ENCODE measurements at places on chromosomes 2 and 18. TPM values are rescaled to one million over a fixed set of nuclear protein-coding genes. Genes with fewer than 3 reads are reported as not detected.

The PREB gene
- total RNA-seq = 56.7 TPM

The HOXD8 gene
- total RNA-seq = not detected

The DSC1 gene
- total RNA-seq = not detected

The ALK gene
- 0.11 TPM for total RNA-seq

The TUBA4B gene
- total RNA-seq = not detected

The CCDC178 gene
- not detected for total RNA-seq

The TTN gene
- 4.7 TPM for total RNA-seq

The ACMSD gene
- not detected for total RNA-seq

The CHST9 gene
- 16.8 TPM for total RNA-seq

The CRYGC gene
- not detected for total RNA-seq

The TXNL1 gene
- 72.8 TPM for total RNA-seq

The PLGLB2 gene
- total RNA-seq = 0.15 TPM

The SERPINB3 gene
- 0.11 TPM for total RNA-seq

The FAP gene
- not detected for total RNA-seq

The TMEM247 gene
- total RNA-seq = not detected

The NGEF gene
- total RNA-seq = 5.4 TPM

DNA sequence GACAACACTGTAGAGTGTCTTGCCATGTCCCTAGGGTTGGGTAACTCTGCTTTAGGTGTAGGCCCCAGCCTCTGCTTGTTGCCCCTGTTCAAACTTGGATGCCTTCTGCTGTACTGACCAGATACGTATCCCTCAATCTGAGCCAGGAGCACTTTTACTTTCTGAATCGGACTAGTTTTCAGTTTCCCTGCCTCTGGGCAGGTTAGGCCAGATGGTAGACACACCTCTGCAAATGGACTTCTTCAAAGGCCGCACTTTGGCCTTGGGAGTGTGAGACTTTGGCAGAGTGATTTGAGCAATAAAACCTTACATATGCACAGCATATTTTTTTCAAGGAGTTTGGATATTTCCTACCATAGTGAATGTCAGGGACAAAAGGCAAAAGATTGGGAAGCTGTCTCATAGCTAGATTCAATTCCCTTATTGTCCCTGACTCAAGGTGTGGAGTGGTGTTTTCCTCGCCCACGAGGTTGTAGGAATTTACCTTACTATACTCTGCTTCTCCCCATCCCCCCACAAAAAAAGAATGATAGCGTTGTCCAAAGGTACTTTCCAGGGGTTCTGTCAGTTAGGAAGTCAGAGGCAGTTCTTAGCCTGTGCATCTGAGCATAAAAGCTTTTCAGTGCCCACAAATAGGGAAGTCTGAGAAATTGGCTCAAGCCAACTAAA, 15.3 kb upstream of the PARD3B start:
- no peak for DNase-seq

- DNase-seq = no peak
Observed at GRCh38 chr18:31657823-31658669, 26.3 kb downstream of the B4GALT6 start.

DNA sequence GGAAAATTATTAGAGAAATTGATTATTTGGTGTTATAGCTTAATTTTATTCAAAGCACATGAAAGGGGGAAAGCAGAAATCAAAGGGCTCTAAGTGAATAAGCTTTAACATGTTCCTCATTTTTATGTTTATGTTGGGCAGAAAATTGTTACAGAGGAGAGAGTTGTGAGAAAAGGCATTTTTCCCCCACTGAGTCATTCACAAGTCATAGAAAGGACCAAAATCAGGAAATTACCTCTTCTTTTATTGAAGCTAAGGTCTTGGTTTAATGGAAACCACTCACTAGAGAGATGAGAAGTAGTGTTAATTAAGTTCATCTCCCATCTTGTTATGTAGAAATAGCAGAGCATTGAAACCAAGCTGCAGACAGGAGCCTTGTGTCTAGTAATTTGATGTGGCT, 175.3 kb upstream of the THUMPD2 start:
- DNase-seq = no peak

DNA sequence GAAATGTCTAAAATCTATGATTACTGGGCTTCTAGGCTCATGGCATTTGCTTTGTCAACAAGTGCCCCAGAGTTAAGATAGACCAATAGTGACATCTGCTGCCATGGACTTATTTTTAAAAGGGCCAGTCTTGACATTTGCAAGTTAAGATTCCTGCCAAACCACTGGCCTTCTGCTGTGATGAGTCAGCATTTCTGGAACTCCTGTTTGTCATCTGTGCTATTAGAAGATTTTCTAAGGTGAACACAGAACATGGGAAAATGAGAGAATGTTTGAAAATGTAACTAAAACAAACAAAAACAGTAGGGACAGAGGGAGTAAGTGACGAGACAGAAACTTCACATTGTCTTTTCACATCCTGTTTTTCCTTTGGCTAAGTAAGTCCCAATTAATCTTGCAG, 93.7 kb upstream of the WDR75 start:
- no peak for DNase-seq

GRCh38 chr2:146503366-146503765, 1341.5 kb upstream of the ACVR2A start:
- no peak for DNase-seq

GRCh38 chr2:199984755-199985154, 29.4 kb downstream of the MAIP1 start:
- DNase-seq = no peak

GRCh38 chr18:29871246-29871645, 1171.3 kb downstream of the DSC3 start:
- no peak for DNase-seq

DNA sequence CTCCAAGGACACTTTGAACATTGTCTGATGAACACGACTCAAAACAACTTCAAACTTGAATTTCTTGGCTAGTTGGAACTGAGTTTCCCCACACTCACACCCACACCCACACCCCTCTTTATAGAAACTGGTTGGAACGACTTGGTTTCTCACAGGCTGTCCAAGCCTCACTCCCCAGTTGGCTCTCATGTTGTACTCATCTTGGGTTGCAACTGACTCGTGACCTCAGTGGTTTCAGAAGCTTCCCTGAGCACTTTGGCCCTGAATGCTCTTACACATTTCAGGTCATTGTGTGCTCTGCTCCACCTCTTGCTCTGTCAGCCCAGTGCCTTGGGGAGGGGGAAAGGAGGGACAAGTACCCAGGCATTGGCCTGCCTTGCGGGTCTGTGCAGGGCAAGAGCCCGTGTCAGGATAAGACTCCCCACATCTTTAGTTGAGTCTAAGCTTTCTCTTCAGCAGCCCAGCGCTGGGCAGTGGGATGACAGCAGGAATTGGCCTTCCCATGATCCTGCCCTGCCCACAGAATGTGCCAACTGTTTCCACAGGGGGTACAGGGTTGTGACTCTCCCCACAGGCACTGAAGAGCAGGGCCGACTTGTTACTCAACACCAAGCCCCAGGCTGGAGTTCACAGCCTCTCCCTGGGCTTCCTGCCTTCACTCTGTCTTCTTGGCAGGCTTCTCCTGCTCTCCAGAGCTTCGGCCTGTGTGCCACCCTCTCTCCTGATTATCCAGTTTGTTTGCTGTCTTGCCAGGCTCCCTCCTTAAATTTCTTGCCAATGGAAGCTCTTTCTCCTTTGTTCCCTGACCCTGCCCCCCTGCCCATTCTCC, 104.6 kb downstream of the RTN4 start:
- DNase-seq = no peak

DNA sequence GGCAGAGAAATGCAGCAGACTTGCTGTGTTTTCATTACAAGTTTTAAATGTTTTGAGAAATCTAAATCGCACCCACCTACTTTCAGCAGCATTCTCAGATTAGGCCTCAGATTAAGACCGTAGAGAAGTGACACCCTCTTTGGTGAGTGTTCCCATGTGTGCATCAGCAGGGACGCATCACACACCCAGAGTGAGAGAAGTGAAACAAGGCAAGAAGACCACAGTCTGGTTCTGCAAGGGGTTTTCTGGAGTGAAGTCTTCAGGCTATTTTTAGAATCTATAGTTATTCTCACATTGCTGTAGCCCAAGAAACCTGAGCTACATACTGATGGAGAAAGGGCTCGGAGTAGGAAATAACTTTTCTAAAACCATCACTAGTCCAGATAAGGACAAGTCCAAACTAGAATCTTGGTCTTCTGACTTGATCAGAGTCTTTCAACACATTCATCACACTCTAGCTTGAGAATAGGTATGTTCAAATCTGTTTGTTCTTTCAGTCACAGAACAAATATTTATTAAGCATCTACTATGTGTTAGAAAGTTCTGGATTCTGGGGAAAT, 1216.6 kb upstream of the PIK3C3 start:
- DNase-seq = no peak

- no peak for DNase-seq
Observed at GRCh38 chr2:50143822-50144575, 887.9 kb downstream of the NRXN1 start.

DNA sequence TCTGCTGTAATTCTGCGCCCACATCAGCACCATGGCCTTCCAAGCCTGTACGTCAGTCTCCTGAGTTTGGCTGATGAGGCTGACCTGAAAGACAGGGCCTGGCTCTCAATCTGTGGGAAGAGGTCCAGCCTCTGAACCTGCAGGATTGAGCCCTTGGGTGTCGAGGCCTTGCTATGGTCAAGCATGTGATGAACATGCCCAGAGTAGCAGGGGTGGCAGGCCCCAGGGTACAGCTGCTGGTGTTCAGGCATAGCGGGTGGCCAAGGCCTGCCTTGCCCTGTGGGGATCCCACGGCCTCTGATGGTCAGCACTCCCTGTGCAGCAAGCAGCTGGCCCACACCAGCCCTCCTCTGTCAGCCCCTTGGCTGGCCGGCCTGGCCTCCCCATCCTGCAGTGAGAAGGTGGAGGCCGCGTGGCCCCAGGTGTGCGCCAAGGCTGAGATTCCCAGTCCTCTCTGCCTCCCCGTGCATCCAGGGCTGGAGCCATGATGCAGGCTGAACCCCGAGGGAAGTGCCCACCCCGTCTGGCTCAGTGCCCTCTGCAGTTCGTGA, 298.4 kb downstream of the NDUFA10 start:
- DNase-seq = no peak

GRCh38 chr2:75707901-75708300, 2.8 kb downstream of the GCFC2 start:
- DNase-seq = no peak

DNA sequence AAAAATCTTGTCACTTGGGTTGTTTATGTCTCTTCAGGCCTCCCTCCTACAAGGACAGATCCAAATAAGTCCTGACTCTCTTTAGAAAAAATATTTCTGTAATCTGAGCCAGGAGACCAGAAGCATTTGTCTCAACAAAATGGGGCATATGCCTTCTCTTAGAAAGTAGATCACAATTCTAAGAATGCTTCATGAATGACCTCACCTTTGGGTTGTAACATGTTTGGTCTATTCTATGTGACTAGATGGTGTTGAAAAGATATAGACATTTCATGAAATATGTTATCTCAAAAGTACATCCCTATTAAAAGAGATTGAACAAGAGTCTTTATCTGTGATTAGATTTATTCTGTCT, 159.0 kb upstream of the SETBP1 start:
- no peak for DNase-seq

- no peak for DNase-seq
Observed at GRCh38 chr2:105755895-105756294, 11.2 kb downstream of the NCK2 start.

GRCh38 chr18:23596183-23596582, 9.9 kb upstream of the NPC1 start:
- no peak for DNase-seq

DNA sequence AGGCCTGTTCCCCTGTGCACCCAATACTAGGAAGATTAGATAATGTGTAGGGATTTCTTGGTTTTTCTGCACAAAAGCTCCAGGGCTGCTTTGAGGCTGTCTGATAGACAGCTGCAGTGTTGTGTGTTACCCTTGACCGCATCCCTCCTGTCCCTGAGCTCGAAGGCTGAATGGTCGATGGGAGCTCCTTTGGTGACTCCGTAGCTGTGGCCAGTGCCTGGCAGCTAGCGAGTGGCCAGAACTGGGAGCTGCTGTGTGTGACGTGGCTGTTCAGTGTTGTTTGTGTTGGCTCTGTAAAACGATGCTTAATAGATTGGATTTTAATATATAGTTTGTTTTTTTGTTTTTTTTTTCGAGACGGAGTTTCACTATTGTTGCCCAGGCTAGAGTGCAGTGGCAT, 170.0 kb downstream of the AGAP1 start:
- no peak for DNase-seq

- DNase-seq = no peak
Observed at GRCh38 chr18:58896268-58896667, 31.6 kb downstream of the ZNF532 start.

GRCh38 chr2:237264480-237265219, 149.3 kb downstream of the COL6A3 start:
- no peak for DNase-seq

DNA sequence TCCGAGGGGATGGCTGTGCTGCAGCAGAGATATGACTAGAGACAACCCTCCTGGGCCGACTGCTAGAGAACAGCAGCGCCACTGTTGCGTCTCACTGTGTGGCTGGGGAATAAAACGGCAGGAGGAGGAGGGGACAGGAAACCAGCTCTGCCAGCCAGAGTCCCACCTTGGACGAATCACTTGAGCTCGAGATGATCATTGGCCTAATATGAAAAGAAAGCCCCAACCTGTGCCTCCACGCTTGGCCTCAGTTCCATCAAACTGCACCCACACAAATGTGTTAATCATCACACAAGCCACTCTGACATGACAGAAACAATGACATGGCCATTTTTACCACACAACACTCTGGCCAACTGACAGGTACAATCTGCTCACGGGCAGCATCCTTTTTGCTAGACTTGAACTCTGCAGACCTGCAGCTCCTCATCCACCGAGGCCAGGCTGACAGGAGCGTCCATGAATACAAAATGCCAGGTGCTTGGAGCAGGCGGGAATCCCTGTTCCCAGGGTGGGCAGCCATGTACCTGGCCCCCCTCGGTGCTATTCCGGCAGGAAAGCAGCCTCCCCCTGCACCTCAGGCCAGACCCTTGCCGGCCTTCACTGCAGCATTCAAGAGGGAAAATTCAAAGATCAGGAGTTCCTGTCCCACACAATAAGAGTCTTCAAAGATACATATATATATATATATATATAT, 52.3 kb downstream of the PARD6G start:
- DNase-seq = no peak

GRCh38 chr18:14089781-14090180, 42.5 kb downstream of the ZNF519 start:
- DNase-seq = no peak

GRCh38 chr2:25270061-25270460, 71.7 kb downstream of the DNMT3A start:
- DNase-seq = peak; percentile 50

DNA sequence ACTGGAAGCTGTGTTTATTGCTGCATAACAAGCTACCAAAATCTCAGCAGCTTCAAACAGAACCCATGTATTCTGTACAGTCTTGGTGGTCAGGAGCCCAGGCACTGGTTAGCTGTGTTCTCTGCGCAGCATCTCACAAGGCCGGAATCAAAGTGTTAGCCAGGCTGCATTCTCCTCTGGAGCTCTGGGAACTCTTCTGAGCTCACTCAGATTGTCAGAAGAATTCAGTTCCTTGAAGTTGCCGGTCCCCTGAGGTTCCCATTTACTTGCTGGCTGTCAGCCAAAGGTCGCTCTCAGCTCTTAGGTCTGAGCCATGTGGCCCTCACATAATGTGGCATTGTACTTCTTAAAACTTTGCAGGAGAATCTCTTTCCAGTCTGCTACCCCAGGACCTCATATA, 123.6 kb upstream of the SMIM21 start:
- DNase-seq = no peak

All from WTC11 (cell line).